ENCODE measurements at places on chromosomes 11 and 22. TPM values are rescaled to one million over a fixed set of nuclear protein-coding genes. Genes with fewer than 3 reads are reported as not detected.
A peak's percentile ranks its signal among the peaks of the same experiment; 100 is the strongest.

- no peak for DNase-seq
- no peak overlapping the region for H3K4me3 ChIP-seq
- H3K4me1 ChIP-seq: no peaks in the 10 kb centered on the region
- no peaks in the 10 kb centered on the region for H3K36me3 ChIP-seq
These were observed 573.7 kb upstream of the ANO3 start for GRCh38 chr11:25758145-25758661.

GRCh38 chr11:57868491-57868890 is 106.9 kb downstream of the CTNND1 start:
- no peak overlapping the region for H3K4me3 ChIP-seq
- H3K27ac ChIP-seq: no peak overlapping the region
- H3K27me3 ChIP-seq: no peaks in the 10 kb centered on the region
- H3K4me1 ChIP-seq: no peaks in the 10 kb centered on the region

GRCh38 chr11:8384199-8384821 is 120.6 kb upstream of the LMO1 start:
- DNase-seq: no peak
- no peak overlapping the region for H3K27ac ChIP-seq
- H3K27me3 ChIP-seq: no peaks in the 10 kb centered on the region

DNA sequence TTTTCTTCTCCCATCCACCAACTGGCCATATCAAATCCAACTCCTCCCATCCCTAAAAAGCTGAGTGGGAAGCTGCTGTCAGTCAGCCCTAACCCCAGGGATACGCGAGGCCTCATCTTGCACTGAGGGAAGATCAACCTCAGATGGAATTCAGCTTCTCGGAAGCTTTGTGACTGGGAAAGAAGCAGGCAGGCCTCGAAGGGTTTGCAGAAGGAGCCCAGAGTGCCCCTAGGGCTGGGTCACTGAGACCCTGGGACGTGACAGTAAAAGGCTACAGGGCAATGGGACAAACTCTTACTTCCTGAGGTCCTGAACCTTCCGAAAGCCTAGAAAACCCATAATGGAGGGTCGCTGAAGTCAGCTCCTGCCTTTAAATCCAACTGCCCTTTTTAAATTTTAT is 34.4 kb upstream of the NNMT start:
- H3K4me1 ChIP-seq: no peaks in the 10 kb centered on the region
- DNase-seq: no peak
- H3K27ac ChIP-seq: no peak overlapping the region

- H3K27me3 ChIP-seq: no peaks in the 10 kb centered on the region
- no peak overlapping the region for H3K4me3 ChIP-seq
- H3K27ac ChIP-seq: 0 out of 2 replicates have a peak overlapping the region, but pooled peaks have one; percentile 10
These were observed 104.9 kb downstream of the GAB2 start for GRCh38 chr11:78312712-78313111.

DNA sequence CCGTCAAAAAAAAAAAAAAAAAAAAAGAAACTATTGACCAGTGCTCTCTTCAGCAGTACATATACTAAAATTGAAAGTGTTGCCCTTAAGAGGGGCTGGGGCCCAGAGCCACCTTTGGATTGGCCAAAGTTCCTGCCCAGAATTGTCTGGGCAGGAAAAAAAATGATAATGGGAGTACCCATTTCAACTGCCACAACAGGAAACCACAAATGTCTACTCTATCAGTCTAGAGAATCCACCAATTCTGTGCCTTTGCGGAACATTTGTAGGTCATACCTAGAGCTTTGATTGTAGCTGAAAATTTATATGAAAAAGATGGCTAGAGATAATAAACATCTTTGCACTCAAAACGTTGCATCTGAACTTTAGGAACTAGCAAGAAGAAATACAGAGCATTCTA is 69.4 kb downstream of the FAM76B start:
- H3K36me3 ChIP-seq: no peaks in the 10 kb centered on the region
- no peaks in the 10 kb centered on the region for H3K27me3 ChIP-seq
- H3K4me1 ChIP-seq: peaks cover 13% of the 10 kb centered on the region
- H3K27ac ChIP-seq: no peak overlapping the region
- no peak for DNase-seq

DNA sequence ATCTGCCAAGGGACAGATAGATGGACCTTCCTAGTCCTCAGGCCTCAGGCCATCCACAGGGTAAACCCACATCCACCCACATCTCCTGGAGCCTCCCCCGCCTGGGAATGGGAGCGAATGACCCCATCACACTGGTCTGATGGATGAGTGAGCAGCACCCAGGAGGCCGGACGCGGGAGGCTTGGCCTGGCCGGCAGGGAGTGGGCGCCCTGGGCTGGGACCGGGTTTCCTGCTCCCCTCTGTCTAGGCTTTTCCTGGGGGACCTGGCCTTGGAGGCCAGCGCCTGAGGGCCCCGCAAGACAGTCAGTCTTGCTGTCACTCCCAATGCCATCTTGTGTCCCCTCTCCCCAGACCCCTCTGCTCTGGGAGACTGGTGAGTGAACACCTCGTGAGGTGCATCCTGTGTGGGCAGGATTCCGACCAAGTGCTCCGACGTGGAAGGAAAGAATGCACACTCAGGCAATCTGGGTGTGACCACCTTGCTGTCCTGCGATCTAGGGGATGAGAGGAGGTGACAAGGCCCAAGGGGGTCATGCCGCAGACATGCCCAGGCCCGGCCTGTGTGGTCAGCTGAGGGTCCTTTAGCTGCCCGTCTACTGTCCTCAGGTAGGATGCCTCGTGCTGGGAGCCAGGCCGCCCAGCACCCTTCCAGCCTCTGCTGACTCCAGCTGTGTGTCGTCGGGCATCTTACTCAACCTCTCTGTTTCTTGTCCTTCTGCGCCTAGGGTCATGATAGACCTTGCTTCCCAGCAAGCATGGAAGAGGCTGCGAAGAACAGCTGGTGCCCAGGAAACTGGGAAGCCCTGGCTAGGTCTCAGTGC is 26.5 kb upstream of the WNT7B start:
- no peaks in the 10 kb centered on the region for H3K36me3 ChIP-seq
- no peak for DNase-seq
- H3K27ac ChIP-seq: no peak overlapping the region
- no peak overlapping the region for H3K4me3 ChIP-seq
- no peaks in the 10 kb centered on the region for H3K27me3 ChIP-seq

GRCh38 chr22:25051983-25052710 is 99.6 kb downstream of the KIAA1671 start:
- H3K4me3 ChIP-seq: no peak overlapping the region
- H3K27ac ChIP-seq: no peak overlapping the region
- H3K36me3 ChIP-seq: no peaks in the 10 kb centered on the region
- H3K4me1 ChIP-seq: no peaks in the 10 kb centered on the region

- H3K27ac ChIP-seq: no peak overlapping the region
- no peak for DNase-seq
- no peak overlapping the region for H3K4me3 ChIP-seq
These were observed 665.4 kb downstream of the METTL15 start for GRCh38 chr11:28773606-28774005.

DNA sequence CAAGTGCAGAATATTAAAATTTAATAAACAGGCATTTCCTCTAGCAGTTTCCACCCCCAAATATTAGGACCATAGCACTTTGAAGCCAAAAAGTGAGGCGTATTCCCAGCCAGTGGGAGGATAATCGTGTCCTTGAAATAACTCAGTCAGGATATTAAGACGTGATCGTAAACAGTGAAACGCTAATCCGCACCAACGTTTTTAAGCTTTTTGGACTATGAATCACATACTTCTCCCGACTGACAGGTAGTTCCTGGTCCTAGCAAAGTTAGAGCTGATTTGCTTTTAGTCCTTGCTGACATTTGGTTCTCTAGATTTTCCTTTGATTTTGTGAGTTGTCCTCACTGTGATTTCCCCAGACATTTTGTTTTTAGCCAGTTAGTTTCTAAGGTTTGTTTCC is 197.1 kb upstream of the ARHGAP20 start:
- no peak overlapping the region for H3K4me3 ChIP-seq
- no peak overlapping the region for H3K27ac ChIP-seq
- H3K4me1 ChIP-seq: no peaks in the 10 kb centered on the region
- no peaks in the 10 kb centered on the region for H3K36me3 ChIP-seq

DNA sequence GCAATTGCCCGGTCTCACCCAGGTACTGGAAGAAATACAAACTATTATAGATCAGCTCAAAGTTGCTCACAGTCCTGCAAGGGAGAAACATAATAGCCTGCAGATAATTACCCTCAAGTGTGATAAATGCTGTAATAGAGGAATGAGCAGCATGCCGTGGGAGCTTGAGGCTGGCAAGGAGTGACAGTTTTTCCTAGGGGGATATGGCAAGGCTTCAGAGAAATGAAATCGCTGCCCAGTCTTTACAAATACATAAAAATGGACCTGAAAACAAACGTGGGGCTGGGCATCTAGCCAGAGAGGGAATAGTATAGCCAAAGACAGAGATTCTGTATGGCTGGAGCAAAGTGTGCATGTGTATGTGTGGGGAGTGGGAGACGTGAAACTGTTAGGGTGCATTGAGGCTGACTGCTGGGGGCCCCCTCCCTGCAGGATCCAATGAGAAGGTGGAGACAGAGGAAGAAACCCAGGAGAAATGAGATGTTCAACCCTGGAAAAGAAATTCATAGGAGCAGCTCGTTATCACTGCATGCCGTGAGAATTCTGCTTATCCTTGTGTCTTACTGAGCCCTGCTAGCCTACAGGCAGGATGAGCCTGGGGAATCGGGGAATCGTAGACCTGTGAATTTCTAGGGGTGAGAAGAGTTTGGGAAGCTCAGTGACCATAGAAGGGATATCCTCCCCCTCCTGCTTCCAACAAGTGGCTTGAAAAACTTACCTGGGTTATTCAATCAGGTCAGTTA is 167.0 kb downstream of the LDLRAD3 start:
- no peak overlapping the region for H3K4me3 ChIP-seq
- H3K36me3 ChIP-seq: no peaks in the 10 kb centered on the region
- no peaks in the 10 kb centered on the region for H3K4me1 ChIP-seq
- no peak overlapping the region for H3K27ac ChIP-seq
- no peak for DNase-seq

DNA sequence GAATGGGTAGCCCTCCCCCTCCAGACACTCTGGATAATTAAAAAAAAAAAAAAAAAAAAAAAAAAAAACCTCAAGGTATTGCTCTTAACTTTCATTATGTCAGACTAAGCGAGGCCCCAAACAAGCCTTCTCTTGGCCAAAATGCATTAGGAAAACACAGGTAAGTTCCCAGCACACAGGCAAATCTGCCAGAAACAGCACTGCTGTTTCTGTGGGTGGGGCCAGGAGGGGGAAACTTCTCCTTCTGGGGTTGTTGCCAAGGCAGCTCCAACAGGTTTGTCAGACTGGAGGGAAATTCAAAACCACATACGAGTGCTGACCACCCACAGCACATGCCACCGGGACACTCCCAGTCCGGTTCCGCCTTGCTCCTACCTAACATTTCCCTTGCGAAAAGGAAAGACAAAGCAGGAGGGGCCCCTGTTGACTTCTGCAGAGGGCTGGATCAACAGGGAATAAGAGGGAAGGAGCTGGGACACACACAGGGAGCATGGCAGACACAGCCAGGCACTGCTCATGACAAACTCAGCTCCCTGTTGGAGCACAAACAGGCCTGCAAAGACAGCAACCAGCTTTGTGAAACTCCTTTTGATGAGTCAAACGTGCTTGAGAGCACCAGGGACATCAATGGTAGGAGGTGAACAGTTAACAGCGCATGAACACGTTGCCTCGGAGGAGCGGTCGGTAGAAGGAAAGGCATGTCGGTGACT is 55.0 kb downstream of the MYH9 start:
- peaks cover 59% of the 10 kb centered on the region for H3K4me1 ChIP-seq
- H3K27me3 ChIP-seq: no peaks in the 10 kb centered on the region
- peak overlapping the region; percentile 10 for H3K4me3 ChIP-seq
- peaks cover 47% of the 10 kb centered on the region for H3K36me3 ChIP-seq

- no peak overlapping the region for H3K27ac ChIP-seq
- no peaks in the 10 kb centered on the region for H3K27me3 ChIP-seq
- no peak overlapping the region for H3K4me3 ChIP-seq
- no peak for DNase-seq
These were observed 101.6 kb downstream of the SWAP70 start for GRCh38 chr11:9765320-9766101.

DNA sequence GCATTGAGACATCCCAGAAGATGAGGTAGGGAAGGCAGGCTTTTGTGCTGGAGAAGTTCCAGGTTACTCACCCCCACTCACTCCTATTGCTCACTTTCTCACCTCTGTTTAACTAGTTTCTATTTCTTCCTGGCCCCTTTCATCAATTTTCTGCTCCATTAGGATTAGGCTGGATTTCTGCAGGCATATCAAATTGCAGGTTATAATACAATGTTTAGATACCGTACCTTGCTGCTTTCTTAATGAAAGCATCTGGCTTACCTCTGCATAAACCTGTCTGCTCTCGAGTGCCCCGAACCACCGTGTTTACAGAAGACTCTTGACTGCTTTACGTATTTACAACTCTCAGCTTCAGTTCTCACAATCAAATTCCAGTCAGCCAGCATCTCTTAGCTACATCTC is 173.7 kb downstream of the ADAMTS15 start:
- H3K27me3 ChIP-seq: 0 out of 2 replicates have a peak, but pooled peaks cover 3% of the 10 kb centered on the region
- no peak overlapping the region for H3K4me3 ChIP-seq
- no peaks in the 10 kb centered on the region for H3K4me1 ChIP-seq

DNA sequence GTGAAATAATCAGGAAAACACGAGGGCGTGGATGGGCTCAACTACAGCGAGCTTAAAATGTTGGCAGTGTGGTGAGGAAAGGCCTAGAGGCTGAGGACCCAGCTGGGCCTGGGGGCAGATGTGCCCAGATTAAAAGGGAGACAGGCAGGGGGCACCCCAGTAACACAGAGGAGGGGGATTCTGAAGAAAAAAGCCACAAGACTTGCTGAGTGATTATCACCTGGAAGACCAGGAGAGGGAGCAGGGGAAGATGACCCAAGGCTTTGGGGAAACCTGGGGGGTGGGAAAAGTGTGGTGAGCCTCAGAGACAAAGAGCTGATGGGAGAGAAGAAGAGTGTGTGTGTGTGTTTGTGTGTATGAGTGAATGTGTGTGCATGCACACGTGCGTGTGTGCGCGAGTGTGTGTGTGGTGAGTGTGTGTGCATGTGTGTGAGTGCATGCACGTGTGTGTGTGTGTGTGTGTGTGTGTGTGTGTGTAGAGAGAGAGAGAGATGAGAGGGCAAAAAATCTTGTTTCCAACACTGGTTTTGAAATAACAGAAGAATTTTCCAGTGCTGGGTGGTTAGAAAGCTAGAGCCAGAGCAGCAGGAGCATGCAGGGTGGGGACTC is 500.5 kb downstream of the BUD13 start:
- no peaks in the 10 kb centered on the region for H3K27me3 ChIP-seq
- DNase-seq: no peak
- no peak overlapping the region for H3K27ac ChIP-seq
- no peaks in the 10 kb centered on the region for H3K4me1 ChIP-seq

DNA sequence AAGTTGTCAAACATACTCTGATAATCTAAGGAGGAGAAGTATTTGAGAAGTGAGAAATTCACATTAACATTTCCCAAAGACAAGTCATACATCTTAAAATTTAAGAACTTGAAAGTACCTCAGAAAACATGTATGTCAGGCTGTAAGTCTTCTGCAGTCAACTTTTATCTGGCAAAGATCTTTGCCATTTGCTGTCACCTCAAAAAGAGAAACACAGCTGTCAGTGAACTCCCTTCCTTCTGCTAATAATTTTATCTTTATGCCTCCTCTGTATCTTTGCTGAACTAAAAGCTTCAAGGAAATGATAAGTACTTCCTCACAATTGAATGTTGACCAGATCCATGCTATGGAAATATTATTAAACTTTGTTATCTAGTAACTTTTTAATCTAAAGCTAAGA is 18.7 kb downstream of the TTC17 start:
- H3K4me1 ChIP-seq: no peaks in the 10 kb centered on the region
- no peak overlapping the region for H3K4me3 ChIP-seq
- H3K27me3 ChIP-seq: no peaks in the 10 kb centered on the region
- DNase-seq: no peak

GRCh38 chr11:3803726-3804495 is 4.4 kb upstream of the PGAP2 start:
- H3K27me3 ChIP-seq: no peaks in the 10 kb centered on the region
- H3K4me1 ChIP-seq: no peaks in the 10 kb centered on the region
- no peak overlapping the region for H3K4me3 ChIP-seq

ZNF202 gene
- 12.8 TPM for polyA plus RNA-seq

OR4A16 gene
- polyA plus RNA-seq: not detected

ME3 gene
- not detected for polyA plus RNA-seq

GRM5 gene
- polyA plus RNA-seq: not detected

HTR3B gene
- polyA plus RNA-seq: not detected

All from GM12878 (cell line).